ENCODE measurements at places on chromosomes 3 and 15.

DNA sequence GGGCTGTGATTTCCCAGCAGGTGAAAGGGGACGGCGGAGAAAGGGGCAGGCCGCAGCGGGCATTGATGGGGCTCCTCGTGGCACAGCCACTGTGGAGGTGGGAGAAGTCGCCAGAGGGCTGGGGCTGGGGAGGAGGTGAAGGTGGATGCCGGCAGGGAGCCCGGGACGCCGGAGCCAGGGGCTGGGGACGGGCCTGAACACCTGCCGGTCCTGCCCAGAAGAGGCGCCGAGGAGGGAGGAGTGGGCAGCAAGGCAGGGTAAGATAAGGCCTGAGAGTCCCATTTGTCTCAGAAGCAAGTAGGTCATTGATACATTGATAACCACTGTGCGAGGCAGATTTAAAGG is 571 bp upstream of the RARRES1 start:
- DNase-seq: no peak

- no peak for DNase-seq
Measured at GRCh38 chr3:160210799-160211221, 14.4 kb upstream of the C3orf80 start.

DNA sequence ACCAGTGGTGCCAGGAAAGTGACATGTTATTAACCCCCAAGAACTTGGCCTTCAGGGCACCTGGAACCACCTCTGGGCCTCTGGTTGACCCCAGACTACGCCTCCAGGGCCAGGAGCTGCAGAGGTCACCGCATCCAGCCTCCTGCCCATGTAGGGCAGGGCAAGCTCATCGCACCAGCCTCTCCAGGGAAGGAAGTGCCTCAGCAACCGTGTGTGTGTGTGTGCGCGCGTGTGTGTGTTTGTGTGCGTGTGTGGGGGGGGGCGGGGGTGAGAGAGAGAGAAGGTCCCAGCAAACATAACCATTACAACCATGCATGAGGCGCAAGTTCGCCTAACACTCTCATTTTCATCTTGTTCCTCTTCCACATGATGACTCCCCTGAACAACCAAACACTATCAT is 31.8 kb downstream of the RAB6B start:
- no peak for DNase-seq

DNA sequence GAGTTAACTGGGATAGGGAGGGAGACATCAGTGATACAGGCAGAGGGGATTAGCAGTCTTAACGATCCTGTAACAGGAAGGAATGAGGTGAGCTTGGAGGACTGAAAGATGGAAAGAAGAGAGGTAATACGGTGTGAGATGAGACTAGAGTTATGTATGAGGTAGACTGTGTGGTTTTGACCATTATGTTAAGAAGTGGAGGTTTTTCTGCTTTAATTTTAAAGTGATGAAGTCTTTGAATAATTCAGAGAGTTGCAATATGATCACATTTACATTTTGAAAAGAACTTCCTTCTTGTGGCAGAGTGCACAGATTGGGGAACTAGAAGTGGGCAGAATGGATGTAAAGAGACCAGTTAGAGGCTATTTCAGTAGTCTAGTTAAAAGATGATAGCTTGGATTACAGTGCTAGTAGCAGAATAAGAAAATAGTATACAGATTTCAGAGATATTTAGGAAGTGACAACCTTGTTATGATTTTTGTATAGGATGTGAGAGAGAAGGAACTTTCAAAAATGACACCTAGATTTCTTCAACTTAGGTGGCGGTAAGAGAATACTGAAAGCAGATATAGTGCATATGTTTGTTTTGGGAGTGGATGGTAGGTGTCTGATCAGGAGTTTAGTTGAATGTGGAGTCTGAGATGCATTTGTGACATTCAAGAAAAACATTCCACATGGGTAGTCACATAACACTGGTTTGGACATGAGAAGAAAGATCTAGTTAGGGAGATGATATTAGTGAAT is 40.5 kb downstream of the STT3B start:
- no peak for DNase-seq

- no peak for DNase-seq
Measured at GRCh38 chr3:18890449-18890848, 257.9 kb upstream of the KCNH8 start.

DNA sequence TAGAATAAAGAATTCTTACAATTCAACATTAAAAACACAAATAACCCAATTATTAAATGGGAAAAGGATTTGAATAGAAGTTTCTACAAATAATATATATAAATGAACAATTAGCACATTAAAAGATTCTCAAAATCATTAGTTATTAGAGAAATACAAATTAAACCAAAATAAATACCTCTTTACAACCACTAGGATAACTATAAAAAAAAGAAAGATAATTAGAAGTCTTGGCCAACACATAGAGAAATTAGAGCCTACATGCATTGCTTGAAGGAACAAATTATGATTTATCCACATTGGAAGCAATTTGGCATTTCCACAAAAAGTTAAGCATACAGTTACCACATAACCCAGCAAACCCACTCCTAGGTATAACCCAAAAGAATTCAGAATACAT is 502.3 kb upstream of the UBE2E2 start:
- DNase-seq: no peak

DNA sequence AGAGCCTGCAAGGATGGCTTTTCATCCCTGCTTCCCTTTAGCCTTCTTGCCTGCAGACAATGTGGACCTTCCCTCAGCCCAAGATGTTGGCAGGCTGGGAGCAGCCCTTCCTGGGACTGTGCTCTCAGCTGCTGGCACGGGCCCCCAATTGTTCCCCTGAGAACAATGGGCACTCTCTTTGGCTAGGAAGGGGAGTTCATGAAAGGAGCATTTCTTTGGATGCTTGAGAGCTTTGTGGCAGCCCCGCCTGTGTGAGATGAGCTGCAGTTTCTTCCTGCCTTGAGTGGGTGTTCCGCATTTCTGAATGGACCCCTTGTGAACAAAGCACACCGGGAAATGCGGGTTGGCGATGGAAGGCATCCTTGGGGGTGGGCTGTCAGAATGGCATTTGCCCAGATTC is 35.0 kb upstream of the BSN start:
- DNase-seq: no peak

DNA sequence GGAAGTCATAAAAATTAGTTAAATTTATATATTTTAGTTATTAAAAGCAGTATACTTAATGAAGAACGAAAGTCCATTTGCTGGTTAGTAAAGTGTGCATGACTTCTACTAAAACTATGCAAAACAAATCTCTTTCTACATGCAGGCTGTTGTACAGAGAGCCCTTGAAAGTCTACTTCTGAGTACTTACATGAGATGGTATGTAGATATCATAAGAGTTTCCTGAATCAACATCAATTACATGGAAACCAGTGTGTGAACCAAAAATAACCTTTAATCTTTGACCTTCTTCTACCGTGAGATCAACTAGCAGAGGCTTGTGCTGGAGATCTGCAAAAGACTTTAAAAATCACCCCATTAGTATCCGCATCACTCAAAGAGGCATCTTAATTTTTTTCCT is 42.1 kb upstream of the SLC2A2 start:
- DNase-seq: no peak

DNA sequence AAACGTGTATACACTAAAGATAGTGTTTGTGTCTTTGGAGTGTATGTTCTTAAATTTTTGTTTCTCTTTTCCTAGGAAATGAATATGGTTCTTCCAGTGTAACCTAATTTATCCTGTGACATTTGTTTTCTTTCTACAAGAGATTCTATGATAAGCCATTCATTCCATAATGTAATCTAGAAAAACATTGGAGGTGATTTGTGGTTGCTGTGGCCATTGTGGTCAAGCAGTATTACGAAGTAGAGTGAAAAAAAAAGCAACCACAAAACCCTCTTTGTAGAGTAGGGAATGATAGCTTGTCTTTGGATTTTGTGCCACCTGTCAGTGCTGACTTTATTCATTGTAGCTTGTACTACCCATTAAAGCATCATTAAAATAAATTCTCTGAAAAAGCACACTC is 1209.6 kb downstream of the ZPLD1 start:
- no peak for DNase-seq

DNA sequence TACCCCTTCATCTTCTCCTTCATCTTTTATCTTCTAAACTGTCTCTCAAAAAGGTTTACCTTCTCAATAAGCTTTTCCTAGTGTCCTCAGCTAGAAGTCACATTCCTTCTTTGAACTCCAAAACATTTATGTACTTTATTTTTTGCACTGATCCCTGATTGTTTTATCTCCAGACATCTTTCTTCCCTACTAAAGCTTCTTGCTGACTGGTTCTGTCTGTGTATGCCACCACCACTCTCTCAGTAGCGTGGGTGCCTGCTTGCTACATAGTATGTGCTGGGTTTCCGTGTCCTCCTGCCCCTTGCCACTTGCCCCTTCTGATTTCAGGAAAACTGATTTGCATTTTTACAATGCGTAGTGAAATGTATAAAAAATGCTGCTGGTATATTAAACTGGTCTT is 24.0 kb downstream of the GTF2E1 start:
- DNase-seq: no peak

DNA sequence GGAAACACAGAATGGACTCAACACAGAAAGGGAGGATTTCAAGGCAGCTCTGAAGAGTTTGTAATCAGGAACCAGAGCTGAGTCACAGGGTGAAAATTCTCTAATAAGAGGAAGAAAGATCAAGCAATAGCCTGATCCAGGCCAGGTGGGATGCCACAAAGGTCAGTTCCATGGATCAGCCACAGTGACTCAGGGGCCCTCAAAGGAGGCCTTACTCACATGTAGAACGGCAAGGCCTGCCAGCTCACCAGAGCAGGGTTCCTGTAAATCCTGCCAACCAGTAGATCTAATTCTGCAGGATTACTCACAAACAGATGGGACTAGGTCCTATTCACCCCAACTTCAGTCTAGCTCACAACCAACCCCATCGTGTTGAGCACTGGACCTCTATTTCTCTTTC is 78.3 kb upstream of the PPP2R3A start:
- no peak for DNase-seq

GRCh38 chr15:101310508-101310907 is 15.5 kb upstream of the SNRPA1 start:
- no peak for DNase-seq

DNA sequence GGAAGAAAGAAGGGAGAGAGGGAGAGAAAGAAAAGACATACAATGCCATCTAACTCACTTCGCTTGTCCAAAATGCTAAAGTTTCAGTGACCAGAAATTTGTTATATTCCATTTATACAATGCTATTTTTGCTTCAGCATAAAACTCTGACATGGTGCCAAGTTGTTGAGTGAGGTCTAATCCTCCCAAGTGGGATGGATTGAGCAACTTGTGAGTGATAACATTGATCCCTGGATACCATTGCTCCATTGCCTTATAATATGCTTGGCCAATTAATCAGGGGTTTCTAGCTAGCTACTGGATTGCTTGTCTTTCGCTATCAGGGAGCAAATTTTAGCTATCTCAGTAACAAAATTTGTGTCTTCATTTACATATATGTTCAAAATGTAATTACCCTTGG is 615.6 kb upstream of the DPPA4 start:
- no peak for DNase-seq

DNA sequence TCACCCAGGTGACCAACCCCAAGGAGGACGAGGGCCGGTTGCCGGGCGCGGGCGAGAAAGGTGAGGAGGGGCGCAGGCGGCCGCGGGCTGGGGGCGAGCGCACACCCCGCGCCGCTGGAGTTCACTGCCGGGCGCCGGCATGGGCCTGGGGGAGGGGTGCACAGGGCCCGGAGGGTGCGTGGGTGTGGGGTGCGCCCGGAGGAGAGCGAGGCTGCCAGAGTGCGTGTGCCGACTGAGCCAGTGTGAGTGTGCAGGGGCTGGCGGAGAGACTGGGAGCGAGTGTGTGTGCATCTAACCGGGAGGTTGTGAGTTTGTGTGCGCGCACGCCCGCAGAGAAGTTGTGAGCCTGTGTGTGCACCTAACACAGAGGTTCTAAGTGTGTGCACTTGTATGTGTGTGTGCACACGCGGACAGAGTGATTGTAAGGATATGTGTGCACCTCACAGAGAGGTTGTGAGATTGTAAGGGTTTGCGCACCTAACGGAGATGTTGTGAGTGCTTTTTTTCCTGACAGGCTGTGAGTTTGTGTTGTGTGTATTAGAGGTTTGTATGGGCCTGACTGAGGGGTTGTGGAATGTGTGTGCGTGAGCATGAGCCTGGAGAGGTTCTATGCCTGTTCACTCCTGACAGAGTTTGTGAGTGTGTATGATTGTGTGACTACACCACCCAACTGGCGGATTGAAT is 681 bp downstream of the CTDSPL start:
- DNase-seq: no peak

- DNase-seq: no peak
Measured at GRCh38 chr15:94701281-94701985, 470.1 kb downstream of the MCTP2 start.

DNA sequence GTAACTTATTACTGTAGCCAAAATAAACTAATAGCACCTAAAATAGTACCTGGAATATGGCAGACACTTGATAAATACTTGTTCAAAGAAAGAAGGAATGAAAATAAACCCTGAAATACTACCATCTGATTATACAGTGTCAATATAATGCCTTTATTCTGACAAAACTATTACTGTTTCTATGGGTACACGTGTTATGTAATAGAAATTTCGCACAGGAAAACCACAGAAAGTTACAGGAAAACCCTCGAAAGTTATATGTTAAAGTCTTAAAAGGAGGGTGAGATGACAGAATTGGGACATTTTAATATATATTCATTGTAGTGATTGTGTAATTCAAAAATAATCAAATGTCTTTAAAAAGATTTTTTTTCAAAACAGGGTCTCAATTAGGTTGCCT is 28.8 kb downstream of the ETFA start:
- DNase-seq: no peak

- no peak for DNase-seq
Measured at GRCh38 chr3:171446801-171447578, 13.2 kb downstream of the TNIK start.

GRCh38 chr15:69337138-69337537 is 38.4 kb downstream of the PAQR5 start:
- no peak for DNase-seq

DNA sequence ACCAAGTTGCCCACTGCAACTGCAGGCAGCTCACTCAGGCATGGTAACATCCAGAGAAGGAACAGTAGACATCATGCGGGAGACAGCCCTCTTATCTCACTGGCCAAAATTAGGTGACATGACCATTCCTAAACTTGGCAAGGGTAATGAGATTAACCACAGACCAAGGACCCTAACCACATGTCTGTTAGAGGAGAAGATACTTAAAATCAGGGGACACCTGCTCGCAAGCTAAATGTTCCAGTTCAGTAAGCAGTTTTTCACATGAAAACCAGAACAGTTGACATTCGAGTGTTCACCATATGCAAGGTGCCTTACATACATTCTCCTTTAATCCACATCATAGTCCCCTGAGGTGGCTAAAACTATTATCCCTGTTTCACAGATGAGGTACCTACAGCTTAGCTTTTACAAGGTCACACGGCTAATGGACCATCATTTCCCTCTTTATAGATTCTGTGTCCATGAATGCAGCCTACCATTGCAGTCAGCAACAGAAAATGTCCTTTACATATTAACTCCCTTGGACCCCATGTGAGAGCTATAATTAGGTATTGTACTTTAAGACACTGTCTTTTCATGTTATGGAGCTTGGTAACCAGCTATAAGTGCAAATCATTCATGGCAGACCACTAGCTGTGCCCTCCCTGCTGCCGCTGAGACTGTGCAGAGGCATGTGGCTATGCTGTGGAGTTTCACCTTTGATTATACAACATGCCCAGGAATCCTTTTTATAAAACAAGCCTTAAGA is 154.1 kb downstream of the LIPC start:
- no peak for DNase-seq

GRCh38 chr3:48660800-48661400 is 1.8 kb downstream of the CELSR3 start:
- DNase-seq: no peak

- no peak for DNase-seq
Measured at GRCh38 chr3:135017003-135017893, 222.2 kb downstream of the EPHB1 start.

- DNase-seq: no peak
Measured at GRCh38 chr15:36557364-36557763, 22.1 kb upstream of the CDIN1 start.

GRCh38 chr15:26148156-26148860 is 285.2 kb upstream of the ATP10A start:
- no peak for DNase-seq
